ENCODE measurements at places on chromosomes 3 and 15.

GRCh38 chr3:99498550-99499234, 139.7 kb upstream of the COL8A1 start:
- no peak for DNase-seq

- no peak for DNase-seq
Observed at GRCh38 chr3:159775372-159775961, 213.2 kb upstream of the IL12A start.

DNA sequence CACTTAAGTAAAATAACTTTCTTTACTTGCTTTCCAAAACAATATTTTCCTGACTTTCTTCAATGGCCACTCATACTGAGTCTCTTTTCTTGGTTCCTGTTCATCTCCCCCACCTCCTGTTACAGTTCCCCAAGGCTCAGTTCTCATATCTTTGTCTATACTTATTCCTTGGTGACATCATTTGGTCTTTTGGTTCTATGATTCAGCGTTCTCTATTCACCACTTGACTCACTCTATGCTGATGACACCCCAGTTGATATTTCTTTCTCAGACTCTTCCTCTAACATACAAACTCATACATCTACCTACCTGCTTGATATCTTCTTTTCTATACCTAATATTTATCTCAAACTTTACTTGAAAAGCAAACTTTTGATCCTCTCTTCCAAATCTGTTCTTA, 85.0 kb upstream of the P3H2 start:
- no peak for DNase-seq

- DNase-seq = no peak
Observed at GRCh38 chr15:77144026-77144425, 73.1 kb upstream of the TSPAN3 start.

GRCh38 chr3:99407257-99407656, 231.1 kb upstream of the COL8A1 start:
- DNase-seq = no peak

- DNase-seq = no peak
Observed at GRCh38 chr3:159861369-159861987, 127.2 kb upstream of the IL12A start.
